ENCODE measurements at places on chromosomes 1 and 21. TPM values are rescaled to one million over a fixed set of nuclear protein-coding genes. Genes with fewer than 3 reads are reported as not detected.

DNA sequence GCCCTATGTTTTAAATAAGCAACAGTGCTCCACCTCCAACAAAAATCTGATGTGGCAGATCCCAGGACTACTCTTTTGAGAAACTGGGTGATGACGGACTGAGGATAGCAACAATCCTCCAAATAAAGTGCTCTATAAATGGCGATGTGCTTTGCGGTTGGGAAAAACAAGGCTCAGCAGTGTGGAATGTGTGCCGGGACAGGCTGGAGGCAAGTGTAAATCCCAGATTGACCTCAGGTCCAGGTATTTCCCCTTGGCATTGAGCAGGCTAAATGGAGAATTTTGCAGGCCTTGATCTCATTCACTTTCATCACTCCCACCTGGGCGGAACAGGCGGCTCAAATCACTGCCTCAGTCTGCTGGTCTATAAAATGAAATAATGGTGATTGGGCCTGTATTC, 35.1 kb downstream of the LRRC42 start:
- DNase-seq = no peak

- DNase-seq = no peak
Observed at GRCh38 chr1:59577774-59578173, 237.0 kb upstream of the HOOK1 start.

GRCh38 chr1:209160230-209160629, 423.3 kb upstream of the CAMK1G start:
- no peak for DNase-seq

NTRK1 gene
- under 0.01 TPM for total RNA-seq

DNA sequence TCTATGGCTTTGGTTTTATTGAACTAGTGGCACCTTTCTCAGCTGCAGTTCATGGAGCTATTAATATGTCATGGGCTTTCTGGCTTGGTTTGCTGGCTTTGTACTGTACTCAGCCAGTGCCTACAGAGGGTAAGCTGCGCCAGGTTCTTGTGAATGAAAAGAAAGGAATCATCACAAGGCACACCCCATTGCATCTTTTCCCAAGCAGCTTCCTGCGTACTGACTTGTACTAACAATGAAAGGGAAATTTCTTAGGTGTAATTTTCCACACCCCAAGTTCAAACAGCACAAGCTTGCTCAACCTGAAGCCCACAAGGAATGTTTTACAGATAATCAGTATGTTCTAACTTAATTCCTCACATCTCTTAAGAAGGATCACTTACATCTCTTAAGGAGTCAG, 78.0 kb upstream of the TNFSF18 start:
- DNase-seq = no peak

DNA sequence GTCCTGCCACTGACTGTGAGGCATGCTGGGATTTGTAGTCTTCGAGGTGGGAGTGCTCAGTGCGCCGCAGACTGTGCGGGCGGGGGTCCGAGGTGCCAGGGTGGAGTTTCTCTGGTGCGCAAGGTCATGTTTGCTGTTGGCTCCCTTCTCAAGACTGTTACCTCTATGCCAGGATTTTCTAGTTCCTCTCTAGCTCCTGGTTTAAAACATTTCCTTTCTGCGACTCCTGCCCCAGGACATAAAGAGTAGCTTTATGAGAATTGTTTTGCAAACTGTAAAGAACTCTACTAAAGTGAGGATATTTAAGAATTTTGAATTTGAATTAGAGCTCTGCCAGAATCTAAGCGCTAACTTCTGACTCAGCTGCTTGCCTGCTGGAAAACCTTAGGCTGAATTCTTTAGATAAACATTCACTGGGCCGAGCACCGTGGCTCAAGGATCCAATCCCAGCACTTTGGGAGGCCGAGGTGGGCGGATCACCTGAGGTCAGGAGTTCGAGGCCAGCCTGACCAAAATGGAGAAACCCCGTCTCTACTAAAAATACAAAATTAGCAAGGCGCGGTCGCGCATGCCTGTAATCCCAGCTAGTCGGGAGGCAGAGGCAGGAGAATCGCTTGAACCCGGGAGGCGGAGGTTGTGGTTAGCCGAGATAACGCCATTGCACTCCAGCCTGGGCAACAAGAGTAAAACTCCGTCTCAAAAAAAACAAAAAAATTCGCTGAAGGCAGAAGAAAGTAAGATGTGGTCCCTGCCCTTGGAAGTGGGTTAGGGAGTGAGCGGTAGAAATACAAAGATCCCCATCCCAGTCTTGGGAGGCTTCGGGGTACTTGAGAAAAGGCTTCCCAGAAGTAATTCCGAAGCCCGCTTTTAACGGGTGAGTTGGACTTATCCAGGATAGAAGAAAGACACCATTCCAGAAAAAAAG, 992 bp upstream of the USP48 start:
- DNase-seq = no peak

ASCL5 gene
- total RNA-seq = not detected

- no peak for DNase-seq
Observed at GRCh38 chr21:45026826-45027225, 47.6 kb upstream of the ADARB1 start.

DNA sequence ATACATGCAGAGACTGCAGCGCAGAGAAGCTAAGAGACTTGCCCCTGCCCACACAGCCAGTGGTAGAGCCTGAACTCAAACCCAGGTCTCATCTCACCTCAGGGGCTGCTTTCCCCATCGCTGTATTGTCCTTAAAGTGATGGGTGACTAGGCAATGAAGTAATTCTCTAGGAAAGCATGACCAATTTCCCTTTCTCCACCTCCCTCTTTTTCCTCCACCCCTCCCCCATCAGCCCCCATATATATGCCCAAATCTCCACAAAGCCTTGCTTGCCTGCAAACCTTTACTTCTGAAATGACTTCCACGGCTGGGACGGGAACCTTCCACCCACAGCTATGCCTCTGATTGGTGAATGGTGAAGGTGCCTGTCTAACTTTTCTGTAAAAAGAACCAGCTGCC, at the start of gene IL24:
IL24 (plus strand) TSS at position 269 of the 400 bp plus-strand sequence. CDS start 390 bp downstream, outside the sequence.
- no peak for DNase-seq

- DNase-seq = no peak
Observed at GRCh38 chr1:9284061-9284460, 8.6 kb upstream of the SPSB1 start.

DNA sequence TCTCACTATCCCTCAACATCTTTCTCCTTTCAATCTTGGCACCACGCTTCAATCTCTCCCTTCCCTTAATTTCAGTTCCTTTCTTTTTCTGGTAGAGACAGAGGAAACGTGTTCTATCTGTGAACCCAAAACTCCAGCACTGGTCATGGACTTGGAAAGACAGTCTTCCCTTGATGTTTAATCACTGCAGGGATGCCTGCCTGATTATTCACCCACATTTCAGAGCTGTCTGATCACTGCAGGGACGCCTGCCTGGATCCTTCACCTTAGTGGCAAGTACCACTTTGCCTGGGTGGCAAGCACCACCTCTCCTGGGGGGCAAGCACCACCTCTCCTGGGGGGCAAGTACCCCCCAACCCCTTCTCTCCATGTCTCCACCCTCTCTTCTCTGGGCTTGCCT, 27.8 kb downstream of the SELL start:
- no peak for DNase-seq

DNA sequence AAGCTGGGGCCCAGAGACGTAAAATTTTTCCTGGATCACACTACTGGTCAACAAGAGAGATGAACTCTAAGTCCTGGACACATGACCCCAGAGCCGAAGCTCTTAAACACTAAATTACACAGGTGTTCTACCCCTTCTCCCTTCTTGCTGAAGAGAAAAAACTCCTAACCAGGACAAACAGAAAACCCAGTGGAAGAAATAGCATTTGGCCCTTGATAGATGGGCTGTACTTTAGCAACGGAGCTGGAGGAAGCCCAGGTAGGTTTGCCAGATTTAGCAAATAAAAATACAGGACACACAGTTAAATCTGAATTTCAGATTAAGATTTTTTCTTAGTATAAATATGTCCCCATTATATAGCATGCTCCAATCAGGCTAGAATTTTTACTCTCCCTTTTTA, 72.7 kb downstream of the DIRAS3 start:
- no peak for DNase-seq

AUNIP gene
- 5.8 TPM for total RNA-seq

FALEC gene
- 0.20 TPM for total RNA-seq

GRCh38 chr1:166869318-166870099, 6.6 kb downstream of the TADA1 start:
- no peak for DNase-seq

- no peak for DNase-seq
Observed at GRCh38 chr1:9836632-9836960, 12.8 kb upstream of the CLSTN1 start.

DNA sequence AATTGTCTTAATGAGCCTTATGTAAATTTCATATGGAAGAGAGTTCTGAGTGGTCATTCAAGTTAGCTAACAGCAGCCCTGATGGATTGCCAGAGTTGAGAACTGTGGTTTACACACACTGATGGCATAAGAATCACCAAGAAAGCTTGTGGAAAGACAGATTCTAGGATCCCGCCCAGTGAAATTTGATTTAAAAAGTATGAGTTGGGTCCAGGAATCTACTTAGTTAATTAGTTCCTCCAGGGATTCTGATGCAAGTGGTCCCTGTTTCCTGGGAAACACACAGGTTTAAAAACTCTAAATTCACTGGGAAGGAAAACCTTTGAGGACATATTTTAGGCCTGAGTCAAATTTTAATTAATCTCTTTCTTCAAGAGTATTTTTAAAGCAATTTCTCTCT, 144.3 kb downstream of the NTPCR start:
- DNase-seq = no peak

GRCh38 chr1:44907893-44908292, 64.8 kb upstream of the PTCH2 start:
- no peak for DNase-seq

GRCh38 chr1:212668477-212668876, 31.2 kb downstream of the BATF3 start:
- no peak for DNase-seq

IL6R gene
- total RNA-seq = 5.7 TPM

GRCh38 chr1:27057801-27058625, 45.4 kb upstream of the TENT5B start:
- no peak for DNase-seq

GJA9 gene
- total RNA-seq = not detected

DNA sequence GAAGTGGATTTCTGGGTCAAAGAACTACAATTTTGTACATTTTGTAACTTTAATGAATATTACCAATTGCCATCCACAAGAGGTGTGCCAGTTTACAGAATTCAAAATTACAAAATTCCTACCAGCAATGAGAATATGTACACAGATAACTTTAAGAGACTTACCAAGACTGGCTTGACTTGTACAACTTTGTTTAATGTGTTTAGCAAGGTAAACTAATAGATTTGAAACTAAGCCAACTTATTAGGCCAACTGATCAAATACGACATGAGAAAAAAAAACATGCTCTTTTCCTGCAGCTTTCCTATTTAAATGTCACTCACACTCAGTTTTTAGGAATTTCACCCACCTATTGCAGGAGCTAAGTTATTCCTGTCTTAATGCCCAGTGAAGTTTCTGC, 11.4 kb downstream of the EXOC8 start:
- DNase-seq = no peak

DNA sequence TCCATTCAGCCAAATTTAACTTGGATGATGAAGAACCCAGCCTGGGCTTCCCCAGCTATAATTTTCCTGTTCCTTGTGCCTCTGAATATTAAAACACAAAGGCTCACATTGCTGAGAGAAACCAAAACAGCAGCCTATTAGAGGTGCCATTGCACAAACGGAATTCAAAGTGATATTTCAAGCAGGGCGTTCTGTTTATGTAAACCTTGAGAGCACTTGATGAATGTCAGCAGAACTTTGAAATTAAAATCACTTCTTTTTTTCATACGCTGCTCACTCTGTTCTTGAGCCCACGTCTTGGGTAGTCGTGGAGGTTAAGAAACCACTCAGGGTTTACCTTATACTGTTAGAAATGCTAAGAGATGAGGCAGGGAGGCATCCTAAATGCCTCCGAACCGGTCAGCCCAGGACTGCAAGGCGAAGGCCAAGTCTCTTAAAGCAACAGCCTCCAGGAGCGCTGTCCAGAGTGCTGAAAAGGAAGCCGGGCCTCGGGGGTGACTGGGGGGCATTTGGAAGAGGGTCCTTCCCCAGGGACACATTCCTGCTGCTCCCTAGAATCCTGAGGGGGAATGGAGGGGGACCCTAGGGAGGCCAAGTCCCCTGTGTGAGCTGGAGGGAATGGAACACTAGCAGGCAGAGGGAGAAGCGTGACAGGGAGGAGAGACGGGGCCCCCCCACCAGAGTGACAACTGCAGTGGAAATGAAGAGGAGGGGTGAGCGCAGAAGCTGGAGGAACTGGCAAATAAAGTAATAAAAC, 154.8 kb upstream of the VAMP3 start:
- DNase-seq = no peak

DNA sequence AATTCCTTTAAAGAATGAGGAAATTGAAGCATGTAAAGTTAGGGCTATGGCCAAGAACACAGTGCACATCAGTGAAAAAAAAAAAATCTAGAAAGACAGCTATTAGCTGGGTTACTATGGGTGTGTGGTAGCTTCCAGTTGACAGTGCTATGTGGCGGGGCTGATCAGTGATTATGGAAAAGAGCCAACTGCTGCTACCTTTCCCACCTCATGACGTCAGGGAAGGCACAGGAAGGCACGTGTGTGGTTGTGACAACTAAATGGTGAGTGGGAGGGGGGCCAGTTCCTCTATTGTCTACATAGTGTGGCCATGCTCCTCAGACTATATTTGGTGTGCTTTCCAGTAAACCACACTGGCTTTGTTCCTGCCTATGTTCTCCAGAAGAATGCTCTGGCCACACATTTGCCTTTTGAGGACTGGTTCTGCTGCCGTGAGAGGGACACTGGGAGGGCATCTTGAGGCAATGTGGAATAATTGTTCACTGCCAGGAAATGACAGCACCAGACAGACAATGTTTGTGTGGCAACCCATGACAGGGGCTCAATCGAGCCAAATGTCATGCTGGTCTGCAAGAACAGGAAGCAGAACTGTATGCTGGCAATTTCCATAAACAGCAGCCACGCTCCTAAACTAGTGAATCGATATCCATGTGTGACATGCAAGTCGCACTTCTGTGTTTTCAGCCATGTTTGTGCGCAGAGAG, 3.0 kb upstream of the SDE2 start:
- peak; percentile 90 for DNase-seq

LPAR3 gene
- total RNA-seq = not detected

DNA sequence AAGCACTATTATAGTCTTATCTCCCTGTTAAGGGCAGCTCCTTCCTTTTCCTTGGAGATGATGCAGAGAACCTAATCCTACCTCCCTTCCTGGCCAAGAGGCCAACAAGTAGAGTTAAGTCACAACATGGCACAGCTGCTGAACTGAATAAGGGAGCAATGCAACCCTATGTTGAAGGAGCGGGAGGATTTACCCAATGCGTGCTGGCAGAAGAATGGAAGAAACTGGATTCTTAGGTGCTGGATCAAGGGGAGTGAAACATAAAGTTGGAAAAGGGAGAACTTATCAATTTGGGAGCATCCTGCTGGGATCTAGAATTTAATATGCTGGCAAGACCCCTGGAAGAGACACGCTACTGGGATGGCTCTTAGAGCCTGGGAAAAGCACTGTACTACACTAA, 12.0 kb upstream of the HUNK start:
- DNase-seq = no peak

All from pulmonary artery endothelial cell (primary cell).